ENCODE measurements at places on chromosomes 1 and 21. TPM values are rescaled to one million over a fixed set of nuclear protein-coding genes. Genes with fewer than 3 reads are reported as not detected.

DNA sequence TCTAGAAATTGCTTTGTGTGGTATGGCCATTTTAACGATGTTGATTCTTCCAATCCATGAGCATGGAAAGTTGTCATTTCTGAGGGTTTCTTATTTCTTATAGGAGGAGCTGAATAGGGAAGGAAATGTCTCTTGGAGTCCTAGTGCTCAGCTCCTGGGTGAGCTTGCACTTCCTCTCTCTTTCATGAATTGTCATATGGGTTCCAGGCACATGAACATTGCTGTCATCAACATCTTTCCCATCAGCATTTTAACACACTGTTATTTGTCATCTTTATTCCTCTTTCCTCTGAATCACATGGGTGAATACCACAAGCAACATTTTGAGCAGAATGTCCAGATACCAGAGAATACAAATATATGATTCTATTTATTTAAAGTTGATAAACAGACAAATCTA lies 23.4 kb downstream of the SLAMF6 start:
- DNase-seq, result no peak

DNA sequence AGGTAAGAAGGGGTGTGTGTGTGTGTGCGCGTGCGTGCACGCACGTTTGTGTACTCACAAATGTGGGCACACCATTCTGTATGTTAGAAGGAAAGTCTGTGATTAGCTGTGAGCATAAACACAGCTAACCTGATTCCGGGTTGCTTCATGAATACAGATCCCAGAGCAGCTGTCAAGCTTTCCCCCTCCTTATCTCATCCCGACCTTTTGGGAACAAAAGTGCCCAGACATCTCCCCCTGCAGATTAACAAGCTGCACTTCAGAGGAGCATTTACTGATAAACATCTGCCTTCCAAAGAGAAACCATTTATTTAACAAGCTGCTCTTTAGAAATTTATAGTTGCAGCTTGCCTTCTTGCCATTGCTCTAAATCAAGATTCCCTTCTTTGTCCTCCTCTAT lies 97.0 kb downstream of the MT1HL1 start:
- no peak for DNase-seq

DNA sequence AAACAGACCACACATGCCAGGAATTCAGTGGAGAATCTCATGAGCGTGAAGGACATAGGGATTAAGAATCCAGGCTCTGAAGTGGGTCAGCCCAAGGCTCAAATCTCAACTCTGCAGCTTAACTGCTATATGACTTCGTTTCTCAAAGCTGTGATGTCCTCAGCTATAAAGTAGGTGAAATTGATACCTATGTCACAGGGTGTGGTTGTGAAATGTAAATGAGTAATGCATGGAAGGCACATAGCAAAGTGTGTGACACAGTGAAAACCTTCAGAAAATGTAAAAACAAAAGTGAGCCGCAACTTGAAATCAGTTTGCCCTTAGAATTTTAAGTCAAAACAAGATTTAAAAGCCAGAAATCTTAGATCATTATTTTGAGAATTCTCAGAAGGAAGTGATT lies 145.7 kb upstream of the PRMT6 start:
- no peak for DNase-seq

- DNase-seq, result no peak
These were observed 4.6 kb downstream of the ERG start for GRCh38 chr21:38493549-38494250.

GRCh38 chr1:182054698-182055326 lies 6.7 kb downstream of the ZNF648 start:
- DNase-seq, result no peak

- DNase-seq, result no peak
These were observed 2.7 kb upstream of the HDGF start for GRCh38 chr1:156754219-156754618.

DNA sequence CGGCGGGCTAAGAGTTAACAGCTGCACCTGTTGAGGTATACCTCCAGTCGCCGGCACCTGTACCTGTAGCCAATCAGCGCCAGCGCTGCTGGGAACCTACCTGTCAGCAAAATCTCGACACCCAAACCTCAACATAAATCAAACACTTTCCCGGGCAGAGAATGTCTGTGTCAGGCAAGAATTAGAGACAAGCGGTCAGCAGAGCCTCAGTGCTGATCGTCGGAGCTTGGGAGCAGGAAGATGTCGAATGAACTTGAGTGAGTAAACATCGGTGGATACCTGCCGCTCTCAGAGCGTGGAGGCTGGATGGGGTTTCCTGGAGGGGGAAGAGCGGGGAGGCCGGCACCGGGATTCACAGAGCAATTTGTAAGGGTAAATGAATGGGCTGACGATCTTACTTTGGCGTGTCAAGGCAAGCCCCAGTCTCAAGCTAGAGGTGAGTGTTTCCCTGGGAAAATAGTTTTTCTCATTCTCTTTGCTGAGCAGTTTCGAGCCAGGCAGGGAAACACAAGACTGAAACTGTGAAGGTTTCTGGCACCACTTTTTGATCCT lies at the start of gene GRHL3:
TSS of gene GRHL3 (plus strand) at position 46 of the 552 bp plus-strand sequence. CDS start at position 241, 195 bp downstream.
- no peak for DNase-seq

DNA sequence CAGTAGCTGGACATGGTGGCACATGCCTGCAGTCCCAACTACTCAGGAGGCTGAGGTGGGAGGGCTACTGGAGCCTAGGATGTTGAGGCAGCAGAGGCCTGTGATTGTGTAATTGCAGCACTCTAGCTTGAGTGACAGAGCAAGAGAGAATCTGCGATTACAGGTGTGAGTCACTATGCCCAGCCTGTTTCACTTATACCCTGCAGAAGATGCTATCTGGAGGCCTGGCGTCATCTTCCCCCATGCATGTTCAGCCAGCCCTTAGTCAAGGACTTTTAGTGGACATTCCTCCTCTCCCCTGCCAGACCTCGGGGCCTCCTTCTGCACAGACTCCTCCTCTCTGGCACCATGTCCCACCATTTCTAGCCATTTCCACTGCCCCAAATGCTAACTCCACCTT lies 36.3 kb upstream of the RCC2 start:
- no peak for DNase-seq

DNA sequence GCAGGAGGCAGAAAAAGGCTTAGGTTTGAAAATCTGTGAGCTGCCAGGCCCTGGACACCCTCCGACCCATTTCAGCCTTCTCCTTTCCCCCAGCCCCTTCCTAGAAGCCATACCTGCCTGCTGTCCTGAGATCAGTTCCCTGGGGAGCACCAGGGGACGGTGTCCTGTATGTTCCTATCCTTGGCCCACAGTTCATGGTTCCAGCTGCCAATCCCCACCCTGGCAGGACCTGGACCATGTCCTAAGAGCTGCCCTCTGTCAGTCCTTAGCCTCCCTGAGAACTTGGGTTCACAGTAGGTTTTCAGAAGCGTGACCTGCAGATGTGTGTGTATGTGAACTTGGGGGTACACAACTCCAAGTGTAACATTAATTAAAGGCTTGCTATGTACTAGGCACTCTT lies 3.8 kb downstream of the TCEA3 start:
- DNase-seq, result no peak

Gene TMCC2
- 0.65 TPM for total RNA-seq

GRCh38 chr1:223621312-223621734 lies 44.2 kb downstream of the CAPN8 start:
- DNase-seq, result no peak

- no peak for DNase-seq
These were observed 34.6 kb upstream of the SLC45A1 start for GRCh38 chr1:8283058-8283884.

Gene FLVCR1
- 10.7 TPM for total RNA-seq

Gene TNFAIP8L2
- total RNA-seq, result 5.4 TPM

DNA sequence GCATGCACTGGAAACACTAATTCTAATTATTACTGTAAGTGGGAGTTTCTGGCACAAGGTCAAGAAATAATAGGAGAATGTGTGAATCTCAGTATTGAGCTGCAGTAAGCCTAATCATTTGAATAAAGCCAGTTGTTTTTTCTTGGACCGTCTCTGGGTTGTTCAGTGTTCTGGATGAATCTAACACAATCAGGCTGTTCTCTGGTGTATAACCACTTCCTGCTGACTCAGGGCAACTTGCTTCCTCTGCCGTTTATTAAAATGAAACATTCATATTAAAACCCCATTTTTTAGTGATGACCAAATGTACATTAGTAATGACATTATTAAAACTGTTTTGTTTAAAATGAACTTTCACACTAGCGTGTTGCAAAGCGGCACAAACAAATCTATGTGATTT lies 273.1 kb upstream of the SNX7 start:
- DNase-seq, result no peak

DNA sequence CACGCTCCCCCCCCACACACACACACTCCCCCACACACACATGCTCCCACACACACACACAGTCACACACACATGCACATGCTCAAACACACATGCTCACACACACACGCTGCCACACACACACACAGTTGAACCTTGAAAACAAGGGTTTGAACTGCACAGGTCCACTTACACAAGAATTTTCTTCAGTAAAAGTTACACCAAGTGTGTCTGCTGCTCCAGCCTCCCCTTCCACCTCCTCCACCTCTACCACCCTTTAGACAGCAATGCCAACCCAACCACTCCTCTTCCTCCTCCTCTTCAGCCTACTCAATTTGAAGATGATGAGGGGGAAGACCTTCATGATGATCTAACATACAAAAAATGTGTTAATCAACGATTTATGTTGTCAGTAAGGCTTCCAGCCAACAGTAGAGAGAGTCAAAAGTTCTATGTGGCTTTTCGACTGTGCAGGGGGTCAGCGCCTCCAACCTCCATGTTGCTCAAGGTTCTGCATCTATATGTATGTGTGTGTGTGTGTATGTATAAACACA lies 26.8 kb downstream of the HSF2BP start:
- DNase-seq, result no peak

DNA sequence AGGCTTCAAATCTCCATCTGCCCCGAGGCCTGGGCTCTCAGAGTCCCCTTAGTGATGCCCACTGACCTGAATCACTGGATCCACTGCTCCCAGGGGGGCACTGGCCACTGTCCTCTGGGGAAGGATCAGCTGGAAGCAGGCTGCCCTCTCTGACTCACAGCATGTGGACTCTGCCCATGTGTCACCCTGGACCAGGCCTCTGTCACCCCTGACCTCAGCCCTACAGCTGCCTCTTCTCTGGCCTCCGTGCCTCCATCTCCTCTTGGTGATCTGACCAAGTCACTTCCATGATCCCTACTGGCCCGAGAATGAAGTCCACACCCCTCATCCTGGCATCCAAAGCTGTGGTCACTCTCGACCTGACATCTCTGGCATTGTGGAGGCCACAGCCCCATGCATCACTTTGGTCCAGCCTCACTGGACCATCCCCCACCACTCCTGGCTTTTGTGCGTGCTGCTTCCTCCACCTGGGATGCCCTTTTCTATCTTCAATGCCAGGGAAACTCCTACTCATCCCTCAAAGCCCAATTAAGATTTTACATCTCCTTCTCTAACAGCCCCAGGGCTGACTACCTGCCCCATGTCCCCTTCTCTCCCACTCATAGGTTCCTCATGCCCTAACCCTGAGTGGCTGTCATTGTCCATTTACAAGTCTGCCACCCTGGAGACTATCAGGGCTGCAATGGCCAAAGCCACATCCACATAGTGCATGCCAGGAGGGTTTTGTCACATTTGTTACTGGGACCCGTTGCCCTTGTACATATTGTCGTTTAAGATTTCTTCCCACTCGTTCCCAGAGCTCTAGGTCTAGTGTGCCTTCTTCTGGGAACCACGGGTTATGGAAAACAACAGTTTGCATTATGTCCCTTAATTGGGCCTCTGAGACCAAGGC lies 685.0 kb downstream of the MATN1 start:
- DNase-seq, result no peak

- no peak for DNase-seq
These were observed 66.5 kb upstream of the GOLT1A start for GRCh38 chr1:204280099-204280961.

Gene S100A2
- total RNA-seq, result 0.52 TPM

DNA sequence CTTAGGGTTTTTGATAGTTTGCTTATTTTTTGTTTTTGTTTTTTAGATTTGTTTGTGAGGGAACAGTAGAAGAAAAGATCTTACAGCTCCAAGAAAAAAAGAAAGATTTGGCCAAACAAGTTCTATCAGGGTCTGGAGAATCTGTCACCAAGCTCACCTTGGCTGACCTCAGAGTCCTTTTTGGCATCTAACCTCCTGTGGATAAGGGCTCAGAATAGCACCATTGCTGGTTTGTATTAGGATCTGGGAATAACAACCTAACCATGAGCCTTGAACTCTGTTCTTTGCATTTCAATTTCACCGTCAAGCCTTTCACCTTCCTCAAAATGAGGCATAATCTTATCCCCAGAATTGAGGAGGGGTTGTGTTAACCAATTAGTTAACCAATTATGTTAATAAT lies 20.2 kb downstream of the TRIM45 start:
- DNase-seq, result no peak

Gene SGIP1
- not detected for total RNA-seq

Gene E2F2
- 5.4 TPM for total RNA-seq

DNA sequence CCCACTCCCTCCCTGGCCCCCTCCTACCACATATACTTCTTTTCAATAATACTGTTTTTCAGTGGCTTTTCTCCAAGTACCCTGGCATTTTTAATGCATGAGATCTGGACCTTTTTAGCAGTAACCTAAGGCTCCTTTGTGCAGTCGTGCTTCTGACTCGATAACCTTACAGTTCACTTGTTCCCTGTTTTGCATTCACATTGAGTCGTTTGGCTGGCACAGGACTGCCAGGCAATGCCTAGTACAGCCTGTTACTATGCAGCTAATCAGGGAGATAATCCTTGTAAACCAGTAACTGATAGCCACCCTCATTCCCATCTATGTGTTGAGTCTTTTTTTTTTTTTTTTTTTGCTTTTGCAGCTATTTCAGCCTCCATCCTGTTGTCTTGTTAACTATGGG lies 3.7 kb downstream of the ATP1B1 start:
- DNase-seq, result no peak

Gene TTC39A
- not detected for total RNA-seq

Data from T-helper 17 cell (primary cell).